GM03348 (cell line): ENCODE measurements at places on chromosomes 4 and X.
A peak's percentile ranks its signal among the peaks of the same experiment; 100 is the strongest.

- DNase-seq: peak; percentile 41
Observed at GRCh38 chrX:7132335-7133049, 15.0 kb upstream of the STS start.

DNA sequence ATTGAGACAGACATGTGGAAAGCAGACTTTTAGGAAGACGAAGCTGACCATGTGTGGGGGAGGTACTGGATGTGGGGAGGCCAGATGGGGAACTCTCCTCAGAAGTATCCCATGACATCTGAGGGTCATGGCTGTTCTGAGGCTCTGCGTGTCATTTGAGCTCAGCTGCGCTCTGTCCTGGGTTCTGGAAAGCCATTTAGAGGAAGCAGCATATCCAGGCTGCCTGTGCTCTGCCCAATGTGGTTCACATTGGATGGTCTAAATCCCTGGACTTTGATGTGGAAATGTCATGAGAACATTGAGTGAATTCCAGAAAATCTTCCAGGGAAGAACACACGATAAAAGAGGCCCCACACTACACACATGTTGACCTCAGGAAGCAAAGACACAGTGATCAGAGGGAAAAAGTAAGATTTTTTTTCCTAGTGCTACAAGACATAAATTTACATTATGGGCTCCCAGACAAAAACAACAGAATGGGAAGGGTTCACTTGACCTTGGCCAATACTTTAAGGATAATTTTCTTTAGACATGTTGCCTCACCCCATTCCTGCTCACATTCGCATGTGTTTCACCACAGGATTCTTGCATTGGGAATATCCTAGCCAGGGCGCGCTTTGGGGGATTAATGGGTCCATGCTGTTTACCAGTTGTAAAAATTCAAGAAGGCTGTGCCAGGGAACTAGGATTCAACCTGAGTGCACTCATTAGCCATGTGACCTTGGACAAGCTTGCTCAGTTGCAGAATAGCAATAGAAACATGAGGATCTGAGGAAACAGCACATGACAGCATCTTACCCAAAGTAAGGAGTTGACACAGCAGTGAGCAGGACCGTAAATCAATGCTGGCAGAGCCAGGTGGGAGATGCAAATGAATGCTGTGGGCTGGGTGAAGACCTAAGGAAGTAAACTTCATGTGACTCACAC, 73.2 kb upstream of the C1QTNF7 start:
- DNase-seq: no peak

- no peak for DNase-seq
Observed at GRCh38 chr4:43351970-43352806, 459.7 kb downstream of the GRXCR1 start.

DNA sequence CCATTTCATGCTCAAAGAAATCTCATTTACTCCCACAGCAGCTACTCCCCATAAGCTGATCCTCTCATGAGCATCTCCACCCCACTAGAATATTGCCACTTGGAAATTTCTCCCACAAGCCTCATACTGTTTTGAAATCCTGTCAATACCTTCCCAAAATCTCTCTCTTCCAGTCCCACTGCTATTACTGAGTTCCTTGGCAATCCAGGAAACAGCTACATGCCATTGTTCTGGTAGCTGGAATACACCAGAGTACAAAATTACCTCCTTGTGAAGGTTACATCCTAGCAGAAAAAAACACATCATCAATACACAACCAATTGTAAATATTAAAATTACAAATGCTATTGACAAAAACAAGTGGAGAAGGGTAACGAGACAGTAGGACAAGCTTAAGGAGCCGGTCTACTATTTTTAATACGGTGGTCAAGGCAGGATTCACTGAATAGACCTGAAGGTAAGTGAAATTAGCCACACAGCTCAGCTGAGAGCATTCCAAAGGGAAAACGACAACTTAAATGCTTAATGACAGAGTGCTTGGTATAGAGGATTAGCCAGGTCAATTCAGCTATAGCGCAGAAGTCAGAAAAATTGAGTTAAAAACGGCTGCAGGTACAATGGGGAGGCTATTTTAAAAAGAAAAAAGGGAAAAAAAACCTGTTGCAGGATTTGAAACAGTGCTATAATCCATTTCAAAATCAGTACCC, 6.4 kb downstream of the RPL9 start:
- no peak for DNase-seq

DNA sequence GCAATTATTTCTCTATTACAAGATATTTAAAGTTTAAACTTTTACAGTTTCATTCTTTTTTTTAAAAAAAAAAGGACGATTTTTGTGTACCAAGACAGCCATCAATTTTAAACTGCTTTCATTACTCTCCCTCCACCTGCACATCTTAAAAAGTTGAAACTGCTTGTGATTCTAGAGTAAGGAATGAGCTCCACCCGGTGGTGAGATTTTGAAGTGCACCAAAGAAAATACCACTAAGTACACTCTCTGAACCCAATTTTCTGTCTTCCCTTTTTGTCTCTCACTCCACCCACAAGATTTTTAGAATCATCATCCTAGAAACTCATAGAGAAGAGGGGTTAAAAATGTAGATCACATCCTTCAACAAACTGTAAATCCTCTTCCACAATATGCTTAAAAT, 91.3 kb upstream of the WDR44 start:
- DNase-seq: peak; percentile 39

DNA sequence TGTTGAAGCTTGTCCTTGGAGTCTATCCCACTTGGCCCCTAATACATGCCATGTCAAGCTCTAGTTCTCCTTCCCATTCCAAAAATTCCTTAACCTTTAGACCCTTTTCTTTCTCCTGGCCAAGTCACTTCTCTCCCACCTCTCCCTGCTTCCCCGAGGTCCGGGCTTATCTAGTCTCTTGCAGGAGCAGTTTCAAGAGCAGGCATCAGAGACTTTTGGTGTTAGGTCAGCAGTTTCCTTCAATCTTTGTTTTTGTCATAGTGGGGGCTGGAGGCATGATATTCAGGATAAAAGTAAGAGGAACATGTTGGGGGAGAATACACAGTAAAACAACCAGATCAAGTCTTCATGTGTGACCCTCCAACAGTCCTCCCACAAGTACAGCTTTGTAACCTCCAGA, 11.5 kb upstream of the IDS start:
- DNase-seq: no peak

- no peak for DNase-seq
Observed at GRCh38 chrX:103538728-103539127, 19.4 kb upstream of the RAB40A start.

GRCh38 chr4:19684084-19684483, 567.6 kb upstream of the SLIT2 start:
- DNase-seq: no peak

DNA sequence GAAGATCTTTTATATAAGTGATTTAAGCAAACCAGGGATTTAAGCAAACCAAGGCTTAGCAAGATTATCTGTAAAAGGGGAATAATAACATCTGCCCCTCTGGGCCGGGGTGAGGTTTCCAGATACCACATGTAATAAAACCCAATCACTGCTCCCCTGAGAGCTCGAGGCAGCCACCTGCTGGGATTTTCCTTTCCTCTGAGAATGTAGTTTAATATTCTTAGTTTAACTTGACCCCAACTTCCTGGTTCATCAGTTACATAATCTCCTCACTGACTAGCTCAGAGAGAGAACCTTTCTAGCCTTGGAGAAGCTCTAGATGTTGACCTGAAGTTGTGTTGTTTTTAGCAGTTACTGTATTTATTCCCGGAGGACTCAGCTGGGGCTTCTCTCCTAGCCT, 322.4 kb downstream of the ARHGAP10 start:
- DNase-seq: no peak

GRCh38 chrX:41728125-41728524, 4.1 kb downstream of the GPR82 start:
- no peak for DNase-seq

- no peak for DNase-seq
Observed at GRCh38 chrX:103741879-103742278, 31.2 kb downstream of the TMEM31 start.

GRCh38 chrX:71542411-71542810, 9.5 kb downstream of the OGT start:
- no peak for DNase-seq

GRCh38 chrX:47093248-47093647, 15.0 kb downstream of the RGN start:
- DNase-seq: peak; percentile 9

DNA sequence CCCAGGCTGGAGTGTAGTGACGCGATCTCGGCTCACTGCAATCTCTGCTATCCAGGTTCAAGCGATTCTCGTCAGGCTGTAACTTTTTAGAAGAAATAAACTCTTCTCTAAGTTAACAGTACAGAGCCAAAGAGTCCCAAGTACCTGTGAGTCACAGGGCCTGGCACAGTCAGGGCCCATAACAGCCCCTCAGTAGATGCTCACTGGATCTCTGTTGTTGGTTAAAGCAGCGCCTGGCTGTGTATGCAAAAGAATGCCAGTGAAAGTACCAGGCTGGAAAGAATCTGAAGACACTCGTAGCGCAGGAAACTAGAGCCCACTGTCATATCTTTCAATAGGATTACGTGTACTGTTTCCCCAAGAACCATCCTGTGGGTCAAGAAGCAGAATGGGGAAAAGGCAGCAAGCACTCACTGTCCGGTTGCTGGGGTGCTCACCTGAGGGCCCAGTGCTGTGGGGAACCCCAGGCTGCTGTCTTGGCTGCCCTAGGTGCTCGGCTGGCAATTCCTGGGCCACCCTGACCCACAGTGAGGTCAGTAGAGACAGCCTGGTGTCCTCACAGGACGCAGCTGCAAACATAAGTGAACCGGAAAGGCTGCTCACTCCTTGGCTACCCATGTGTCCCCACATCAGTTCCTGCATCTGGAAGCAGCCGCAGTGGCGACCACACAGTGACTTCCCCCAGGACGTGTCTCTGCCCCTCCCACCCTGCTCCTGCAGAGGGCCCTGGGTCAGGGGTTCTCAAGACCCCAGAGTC, 3.1 kb upstream of the SLBP start:
- no peak for DNase-seq

GRCh38 chr4:158599765-158600498, 71.8 kb downstream of the C4orf46 start:
- no peak for DNase-seq

- DNase-seq: no peak
Observed at GRCh38 chr4:123421937-123422781, 25.6 kb downstream of the SPRY1 start.

DNA sequence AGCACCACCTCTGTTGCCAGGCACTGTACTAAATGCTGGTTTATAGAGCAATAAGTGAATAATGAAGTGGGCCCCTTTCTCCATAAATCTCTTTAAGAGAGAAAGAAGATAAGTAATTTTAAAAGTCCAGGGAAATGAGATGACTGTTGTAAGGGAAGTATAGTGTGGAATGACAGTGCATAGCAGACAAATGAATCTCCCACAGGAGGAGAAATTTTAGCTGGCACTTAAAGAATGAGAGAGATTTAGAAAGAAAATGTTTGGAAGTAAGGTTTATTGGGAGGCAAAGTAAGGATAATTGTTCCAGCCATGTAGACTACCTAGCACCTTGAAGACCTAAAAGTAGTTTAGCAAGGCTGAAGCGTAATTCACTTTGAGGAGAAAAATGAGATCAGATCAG, 1081.1 kb upstream of the PABPC4L start:
- DNase-seq: no peak

- no peak for DNase-seq
Observed at GRCh38 chrX:150370589-150371312, 7.6 kb downstream of the MAMLD1 start.

GRCh38 chrX:8760021-8760420, 28.1 kb upstream of the ANOS1 start:
- DNase-seq: no peak

DNA sequence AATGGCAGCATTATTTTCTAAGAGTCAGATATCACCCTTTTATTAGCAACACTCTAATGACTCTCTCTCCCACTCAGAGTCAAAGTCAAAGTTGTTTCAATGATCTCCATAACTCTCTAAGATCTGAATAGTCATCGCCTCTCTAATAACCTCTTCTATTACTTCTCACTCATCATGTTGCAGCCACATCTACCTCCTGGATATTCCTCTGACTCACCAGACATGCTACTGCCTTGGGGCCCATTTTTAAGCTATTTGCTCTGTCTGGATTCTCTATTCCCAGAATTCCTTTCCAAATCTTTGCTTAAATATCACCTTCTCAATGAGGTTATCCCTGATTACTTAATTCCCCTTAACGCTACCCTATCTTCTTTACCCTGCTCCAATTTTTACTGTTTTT, 391.8 kb upstream of the MAGEB16 start:
- DNase-seq: no peak

DNA sequence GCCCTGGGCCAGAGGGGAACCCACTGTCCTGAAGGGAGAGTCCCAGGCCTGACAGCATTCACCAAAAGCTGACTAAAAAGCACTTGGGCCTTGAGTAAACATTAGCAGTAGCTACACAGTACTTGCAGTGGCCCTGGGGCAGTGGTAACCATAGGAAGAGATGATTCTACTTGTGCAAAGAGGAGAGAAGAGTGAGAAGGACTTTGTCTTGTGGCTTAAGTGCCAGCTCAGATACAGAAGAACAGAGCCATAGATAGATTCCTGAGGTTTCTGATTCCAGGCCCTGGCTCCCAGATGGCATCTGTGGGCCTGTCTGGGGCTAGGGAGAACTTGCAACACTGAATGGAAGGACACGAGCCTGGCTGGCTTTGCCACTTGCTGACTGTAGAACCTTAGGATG, 100.5 kb downstream of the PTCHD1 start:
- no peak for DNase-seq

DNA sequence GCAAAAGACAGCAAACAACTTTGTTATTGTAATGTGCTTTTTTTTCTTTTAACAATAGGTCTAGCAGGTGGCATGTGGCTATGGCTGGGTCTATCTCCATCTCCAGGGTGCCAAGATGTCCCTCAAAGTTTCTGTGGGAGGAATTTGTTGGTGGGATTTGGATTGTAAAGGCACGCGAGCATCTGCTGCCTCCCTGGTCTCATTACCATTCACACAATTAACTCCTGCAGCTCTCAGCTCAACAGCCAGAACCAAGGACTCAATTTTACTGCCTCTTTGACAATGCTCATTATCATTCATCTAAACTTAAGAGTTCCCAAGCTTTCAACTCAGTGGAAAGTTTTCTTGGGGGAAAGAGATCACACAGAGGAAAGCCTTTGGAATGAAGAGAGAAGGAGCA, 10.9 kb upstream of the PCDH18 start:
- DNase-seq: no peak

DNA sequence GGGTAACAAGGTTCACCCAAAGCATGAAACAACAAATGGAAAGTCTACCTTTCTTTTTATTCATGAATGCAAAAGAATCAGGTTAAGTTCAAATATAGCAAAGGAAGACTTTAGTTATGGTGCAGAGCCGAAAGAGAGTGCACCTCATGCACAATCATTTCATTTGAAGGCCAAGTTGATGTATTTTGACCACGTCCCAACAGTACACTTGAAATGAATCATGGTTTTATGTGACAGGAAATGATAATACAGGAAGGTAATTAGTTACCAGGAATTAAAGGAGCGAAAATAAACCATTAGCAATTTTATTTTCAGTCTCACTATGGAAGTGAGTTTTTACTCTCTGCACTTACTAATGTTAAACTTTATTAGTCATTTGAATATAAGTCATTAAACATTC, 281.2 kb upstream of the DIAPH2 start:
- DNase-seq: no peak

- no peak for DNase-seq
Observed at GRCh38 chr4:117447925-117448324, 362.5 kb upstream of the TRAM1L1 start.
